ENCODE measurements at places on chromosomes 1 and 21.
A peak's percentile ranks its signal among the peaks of the same experiment; 100 is the strongest.

GRCh38 chr21:29360799-29361765 is 62.4 kb downstream of the BACH1 start:
- no peak for DNase-seq

DNA sequence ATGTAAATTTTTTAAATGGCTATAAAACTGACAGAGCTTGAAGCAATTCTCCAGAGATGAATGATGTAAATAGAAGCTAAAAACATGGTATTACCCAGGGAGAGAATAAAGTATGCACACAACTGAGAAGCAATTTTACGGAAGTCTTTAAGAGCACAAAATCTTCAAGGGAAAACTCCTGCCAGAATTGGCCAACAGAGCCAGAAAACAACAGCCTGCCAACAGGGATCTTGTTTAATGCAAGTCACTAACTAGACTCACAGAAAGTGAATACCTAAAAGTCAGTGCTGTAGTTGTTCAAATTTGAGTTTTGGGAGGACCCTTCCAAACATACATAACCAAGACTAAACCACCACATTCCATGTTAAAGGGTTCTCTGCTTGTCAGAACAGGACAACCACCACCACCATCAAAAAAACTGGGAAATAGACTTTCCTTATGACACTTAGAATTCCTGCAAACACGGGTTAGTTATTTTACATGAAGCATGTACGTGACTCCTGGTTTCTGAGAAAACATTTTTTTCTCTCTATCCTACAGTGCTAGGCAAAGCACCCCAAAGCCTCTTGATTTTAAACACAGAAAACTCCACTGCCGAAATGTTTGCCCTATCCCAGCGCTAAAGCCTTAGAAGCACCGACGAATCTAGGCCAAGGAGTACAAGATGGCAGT is 1.6 kb downstream of the EPS15 start:
- DNase-seq, result no peak

DNA sequence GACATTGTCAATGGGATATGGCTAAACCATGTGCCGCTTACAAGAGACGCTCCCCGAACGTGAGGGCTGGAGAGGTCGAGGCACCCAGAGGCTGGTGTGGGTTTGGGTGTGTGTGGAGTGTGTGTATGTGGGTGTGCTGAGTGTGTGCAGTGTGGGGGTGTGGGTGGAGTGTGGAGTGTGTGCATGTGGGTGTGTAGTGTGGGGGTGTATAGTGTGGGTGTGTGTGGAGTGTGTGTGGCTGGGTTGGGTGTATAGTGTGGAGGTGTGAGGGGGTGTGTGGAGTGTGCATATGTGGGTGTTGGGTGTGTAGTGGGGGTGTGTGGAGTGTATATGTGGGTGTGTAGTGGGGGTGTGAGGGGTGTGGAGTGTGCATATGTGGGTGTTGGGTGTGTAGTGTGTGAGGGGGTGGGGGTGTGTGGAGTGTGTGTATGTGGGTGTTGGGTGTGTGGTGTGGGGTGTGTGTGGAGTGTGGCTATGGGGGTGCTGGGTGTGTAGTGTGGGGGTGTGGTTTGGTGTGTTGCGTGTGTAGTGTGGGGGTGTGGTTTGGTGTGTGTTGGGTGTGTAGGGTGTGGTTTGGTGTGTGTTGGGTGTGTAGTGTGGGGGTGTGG is 42.2 kb downstream of the SLC19A1 start:
- DNase-seq, result no peak

DNA sequence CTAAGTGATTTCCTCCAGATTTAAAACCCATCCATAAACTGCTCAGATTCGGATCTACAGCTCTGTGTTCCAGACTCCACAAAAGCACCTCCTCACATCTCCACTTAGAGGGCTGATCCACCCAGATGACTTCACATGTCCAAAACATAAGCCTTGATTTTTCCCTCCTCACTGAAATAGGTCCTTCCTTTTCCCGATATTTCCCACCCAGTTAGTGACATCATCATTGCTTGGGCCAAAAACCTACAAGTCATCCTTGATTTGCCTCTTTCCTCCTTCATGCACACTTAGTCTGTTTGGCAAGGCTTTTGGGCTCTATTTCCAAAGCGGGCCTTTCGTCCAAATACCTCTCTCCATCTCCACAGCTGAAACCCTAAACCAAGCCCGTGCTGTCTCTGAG is 32.3 kb downstream of the CCDC185 start:
- DNase-seq, result no peak

- peak; percentile 62 for DNase-seq
Measured at GRCh38 chr1:183234660-183235476, 48.8 kb downstream of the LAMC2 start.

DNA sequence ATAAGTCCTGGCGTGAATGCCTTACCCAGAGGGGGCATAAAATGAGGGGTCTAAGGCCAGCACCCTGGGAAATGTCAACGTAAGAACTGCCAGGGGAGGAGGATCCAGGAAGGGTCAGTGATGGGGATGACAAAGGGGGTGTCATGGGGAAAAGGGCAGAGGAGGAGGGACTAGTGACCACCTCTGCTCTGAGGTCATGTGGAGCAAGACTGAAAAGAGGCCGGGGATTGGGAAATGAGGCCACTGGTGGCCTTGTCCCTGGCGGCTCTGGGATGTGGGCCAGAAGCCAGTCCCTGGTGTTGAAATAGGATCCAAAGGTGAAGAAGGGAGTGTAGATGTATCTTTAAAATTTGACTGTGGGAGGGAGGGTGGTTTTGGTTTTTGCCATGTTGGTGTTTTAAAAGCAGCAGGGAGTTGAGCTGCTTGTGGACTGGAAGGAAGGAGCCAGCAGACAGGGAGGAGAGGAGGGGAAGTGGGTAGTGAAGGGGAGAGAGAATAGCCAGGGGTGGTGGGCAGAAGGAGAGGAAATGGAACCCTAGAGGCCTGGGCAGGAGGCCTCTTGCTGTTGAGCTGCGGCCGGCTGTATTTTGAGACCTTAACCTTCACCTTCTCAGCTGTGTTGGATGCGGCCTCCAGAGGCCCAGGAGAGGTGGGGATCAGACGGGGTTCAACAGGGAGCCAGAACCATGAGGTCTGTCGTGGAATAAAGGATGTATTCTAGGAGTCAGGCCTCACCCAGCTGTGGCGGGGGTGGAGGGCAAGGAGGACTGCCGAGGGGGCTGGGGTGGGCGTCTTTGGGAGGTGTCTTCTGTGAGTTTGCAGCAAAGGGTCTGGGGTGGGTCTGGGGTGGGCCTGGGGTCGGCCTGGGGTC is 92.5 kb downstream of the DHRS3 start:
- DNase-seq, result peak; percentile 91

GRCh38 chr1:110515041-110515440 is 3.9 kb downstream of the KCNA10 start:
- no peak for DNase-seq

DNA sequence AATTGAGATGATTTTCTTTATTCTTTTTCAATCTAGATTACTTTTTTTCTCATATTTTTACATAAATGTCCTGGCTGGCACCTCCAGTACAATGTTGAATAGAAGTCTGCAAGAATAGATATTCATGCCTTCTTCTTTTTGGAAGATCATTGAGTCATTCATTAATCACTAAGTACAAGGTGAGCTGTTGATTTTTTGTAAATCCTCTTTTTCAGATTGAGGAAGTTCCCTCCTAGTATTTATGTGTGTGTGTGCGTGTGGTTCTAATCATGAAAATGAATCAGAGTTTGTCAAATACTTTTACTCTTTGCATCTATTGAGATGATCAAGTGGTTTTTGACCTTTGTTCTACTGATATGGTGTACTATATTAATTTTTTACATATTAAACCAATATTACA is 859.3 kb downstream of the KCNT2 start:
- no peak for DNase-seq

- no peak for DNase-seq
Measured at GRCh38 chr1:182599339-182599738, 4.8 kb downstream of the RGS16 start.

- DNase-seq, result peak; percentile 39
Measured at GRCh38 chr1:2799811-2800663, 1.5 kb downstream of the TTC34 start.

DNA sequence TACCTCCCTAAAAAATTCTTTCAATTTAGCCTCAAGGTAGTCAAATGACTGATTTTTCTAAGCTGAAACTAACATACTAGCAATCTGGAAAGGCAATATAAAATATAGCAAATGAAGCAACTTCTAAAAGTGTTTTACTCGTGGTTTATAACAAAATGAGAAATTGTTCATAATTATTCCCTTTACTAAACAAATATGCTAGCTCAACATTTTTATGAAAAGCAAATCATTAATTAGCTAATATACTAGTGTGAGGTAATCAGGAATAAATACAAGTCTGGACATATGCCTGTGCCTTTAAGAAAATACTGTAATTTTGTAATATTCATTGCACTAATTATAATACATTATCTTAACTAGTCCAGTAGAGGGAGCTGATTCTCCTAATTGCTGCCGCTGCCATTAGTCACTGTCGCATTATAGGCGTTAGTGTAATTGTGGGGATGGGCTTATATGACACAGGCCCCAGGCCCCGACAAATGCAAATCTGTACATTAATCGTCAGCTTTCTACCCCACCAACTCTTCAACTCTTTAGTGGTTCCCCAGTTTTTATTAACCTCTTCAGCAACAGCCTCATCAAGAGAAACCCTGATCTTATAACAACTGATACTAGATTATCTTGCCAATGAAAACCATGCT is 160.9 kb downstream of the GABPA start:
- DNase-seq, result no peak

DNA sequence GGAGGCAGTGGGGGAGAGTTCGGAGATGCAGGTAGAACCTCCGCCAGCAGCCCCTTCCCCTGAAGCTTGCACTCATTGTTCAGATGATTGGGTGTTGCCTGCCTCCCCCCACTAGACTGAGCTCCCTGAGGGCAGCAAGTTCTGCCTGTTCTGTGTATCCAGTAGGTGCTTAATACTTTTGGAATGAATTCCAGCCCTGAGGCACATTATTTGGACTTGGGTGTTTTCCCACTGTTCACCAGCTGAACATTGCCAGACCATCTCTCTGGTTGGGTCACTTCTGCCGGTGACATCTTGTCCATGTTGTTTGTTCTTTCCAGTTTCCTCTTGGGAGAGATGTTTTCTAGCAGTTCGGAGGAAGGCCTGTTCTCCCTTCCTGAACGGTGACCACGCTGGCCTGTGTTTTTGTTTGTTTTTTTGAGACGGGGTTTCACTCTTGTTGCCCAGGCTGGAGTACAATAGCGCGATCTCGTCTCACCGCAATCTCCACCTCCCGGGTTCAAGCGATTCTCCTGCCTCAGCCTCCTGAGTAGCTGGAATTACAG is 48.7 kb downstream of the SPSB1 start:
- no peak for DNase-seq

DNA sequence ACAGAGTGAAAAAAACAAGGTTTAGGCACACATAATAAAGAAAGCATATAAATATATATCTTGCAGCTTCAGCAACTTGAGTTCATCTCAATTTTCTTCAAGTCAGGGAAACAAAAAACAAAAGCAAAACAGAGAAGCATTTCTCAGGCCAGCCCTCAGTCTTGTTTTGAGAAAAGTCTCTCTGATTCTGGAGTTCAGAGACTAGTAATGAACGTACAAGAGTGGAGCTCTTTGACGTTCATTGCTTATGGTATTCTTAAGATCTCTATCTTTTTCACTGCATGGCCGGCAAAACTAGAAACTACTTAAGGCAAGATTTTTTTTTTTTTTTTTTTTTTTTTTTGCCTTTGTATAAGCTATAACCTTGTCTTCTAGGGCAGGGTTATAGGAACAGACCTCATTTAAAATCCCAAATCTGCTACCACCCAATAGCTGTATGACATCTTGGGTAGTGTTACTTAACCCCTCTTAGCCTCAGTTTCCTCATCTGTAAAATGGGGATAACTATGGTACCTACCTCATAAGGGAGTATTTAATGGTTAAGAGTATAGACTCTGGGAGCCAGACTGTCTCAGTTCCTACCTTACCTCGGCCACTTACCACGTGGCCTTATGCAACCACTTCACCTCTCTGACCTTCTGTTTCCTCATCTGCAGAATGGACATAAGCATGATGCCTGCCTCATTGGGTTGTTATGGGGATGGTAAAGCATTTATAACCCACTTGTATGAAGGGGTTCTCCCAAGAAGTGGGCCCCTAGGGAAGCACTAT is 33.6 kb downstream of the LMO4 start:
- DNase-seq, result no peak

Measured in psoas muscle (tissue), 8 donors.